Fibroblast of skin of left quadriceps (primary cell): ENCODE measurements at places on chromosomes 7 and 10.

- no peak for DNase-seq
Measured at GRCh38 chr10:110475722-110476515, 21.8 kb upstream of the DUSP5 start.

DNA sequence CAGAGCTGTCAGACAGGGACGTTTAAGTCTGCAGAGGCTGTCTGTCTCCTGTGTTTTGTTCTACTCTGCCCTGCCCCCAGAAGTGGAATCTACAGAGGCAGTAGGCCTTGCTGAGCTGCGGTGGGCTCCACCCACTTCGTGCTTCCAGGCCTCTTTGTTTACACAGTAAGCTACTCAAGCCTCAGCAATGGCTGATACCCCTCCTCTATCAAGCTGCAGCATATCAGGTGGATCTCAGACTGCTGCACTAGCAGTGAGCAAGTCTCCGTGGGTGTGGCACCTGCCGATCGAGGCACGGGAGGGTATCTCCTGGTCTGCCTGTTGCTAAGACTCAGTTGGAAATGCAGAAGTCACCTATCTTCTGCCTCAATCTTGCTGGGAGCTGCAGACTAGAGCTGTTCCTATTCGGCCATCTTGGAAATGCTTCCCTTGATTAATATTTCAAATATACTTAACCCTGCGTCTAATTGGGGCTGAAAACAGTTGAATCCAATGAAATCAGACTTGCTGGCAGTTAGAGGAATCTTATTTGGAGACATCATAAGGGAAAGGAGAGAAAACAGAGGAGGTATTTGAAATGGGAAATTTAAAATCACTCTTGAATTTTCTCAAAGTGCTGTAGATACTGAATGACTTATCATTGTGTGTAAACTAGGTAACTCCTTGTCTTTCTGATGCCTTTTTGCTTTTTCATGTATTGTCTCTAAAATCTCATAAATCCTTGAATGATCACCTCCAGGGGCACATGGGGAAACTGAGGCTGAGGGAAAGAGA is 13.8 kb upstream of the CYP3A5 start:
- DNase-seq: no peak

DNA sequence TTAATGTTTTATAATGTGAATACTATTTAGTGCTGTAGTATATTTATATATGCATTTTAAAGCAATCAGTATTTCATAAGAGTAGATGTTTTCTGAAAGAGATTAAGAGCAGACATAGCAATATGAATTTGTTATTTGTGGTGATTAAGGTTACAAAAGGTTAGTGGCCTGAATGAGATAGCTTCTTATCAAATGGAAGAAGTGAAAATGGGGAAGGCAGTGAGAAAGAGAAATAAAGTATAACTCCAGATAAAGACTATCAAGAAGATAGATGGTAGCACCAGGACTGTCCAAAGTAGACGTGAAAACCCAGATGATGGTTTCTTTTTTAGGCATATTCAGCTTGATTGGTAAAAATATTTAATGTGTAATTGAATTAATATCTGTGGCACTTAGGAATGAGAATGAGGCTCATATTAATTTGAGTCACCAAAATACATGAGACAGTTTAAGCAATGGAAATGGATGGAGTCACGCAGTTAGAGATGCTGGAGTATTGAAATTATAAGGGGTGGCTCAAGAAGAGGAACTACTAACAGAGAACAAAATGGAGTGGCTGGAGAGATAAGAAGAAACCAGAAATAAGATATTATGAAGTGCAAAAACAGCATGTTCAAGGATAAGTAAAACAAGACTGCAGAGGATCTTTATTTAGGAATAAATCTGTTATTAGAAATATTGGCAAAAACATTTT is 288.0 kb upstream of the SEMA3C start:
- no peak for DNase-seq

GRCh38 chr10:33335801-33336581 is 1.5 kb upstream of the NRP1 start:
- no peak for DNase-seq

- DNase-seq: no peak
Measured at GRCh38 chr10:6053303-6053702, 8.9 kb downstream of the IL2RA start.

DNA sequence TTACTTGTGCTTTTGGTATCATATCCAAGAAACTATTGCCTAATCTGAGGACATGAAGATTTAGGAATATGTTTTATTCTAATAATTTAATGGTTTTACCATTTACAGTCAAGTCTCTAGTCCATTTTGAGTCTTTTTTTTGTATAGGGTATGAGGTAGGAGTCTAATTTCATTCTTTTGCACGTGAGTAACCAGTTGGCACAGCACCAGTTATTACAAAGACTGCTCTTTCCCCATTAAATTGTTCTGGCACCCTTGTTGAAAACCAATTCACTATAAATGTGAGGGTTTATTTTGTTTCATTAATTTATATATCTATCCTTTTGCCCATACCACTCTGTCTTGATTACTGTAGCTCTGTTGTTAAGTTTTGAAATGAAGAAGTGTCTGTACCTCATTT is 381.6 kb downstream of the SUGCT start:
- no peak for DNase-seq

GRCh38 chr7:73515178-73515577 is 6.9 kb downstream of the BAZ1B start:
- no peak for DNase-seq

GRCh38 chr10:98076086-98076485 is 45.7 kb upstream of the CRTAC1 start:
- DNase-seq: no peak

GRCh38 chr7:38316733-38317360 is 43.4 kb upstream of the TARP start:
- DNase-seq: no peak

GRCh38 chr7:84187087-84187805 is 7.3 kb downstream of the SEMA3A start:
- DNase-seq: no peak

- DNase-seq: no peak
Measured at GRCh38 chr7:157467496-157468212, 130.8 kb downstream of the DNAJB6 start.

GRCh38 chr10:46530249-46531186 is 25.9 kb downstream of the GPRIN2 start:
- peak; percentile 96 for DNase-seq

GRCh38 chr7:103048833-103049232 is 25.8 kb downstream of the FBXL13 start:
- DNase-seq: no peak

GRCh38 chr7:66950763-66951162 is 29.7 kb downstream of the TMEM248 start:
- DNase-seq: no peak

DNA sequence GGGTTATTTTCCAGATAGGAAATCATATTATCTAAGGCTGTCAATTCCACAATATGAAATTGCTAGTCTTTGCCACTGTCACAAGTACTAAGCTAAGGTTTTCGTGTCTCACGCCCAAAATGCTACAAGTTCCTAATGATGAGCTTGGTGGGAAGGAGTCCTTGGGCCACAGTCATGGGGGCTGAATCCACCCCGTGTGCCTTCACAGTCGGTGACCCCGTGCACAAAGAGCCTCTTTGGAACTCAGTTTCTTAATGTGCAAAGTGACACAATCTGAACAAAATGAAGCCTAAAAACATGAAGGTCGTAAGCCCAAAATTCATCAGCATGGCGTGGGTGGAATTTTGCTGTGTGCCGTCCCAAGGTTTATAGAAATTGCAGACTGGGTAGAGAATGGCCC is 337.0 kb upstream of the GALNT17 start:
- no peak for DNase-seq

DNA sequence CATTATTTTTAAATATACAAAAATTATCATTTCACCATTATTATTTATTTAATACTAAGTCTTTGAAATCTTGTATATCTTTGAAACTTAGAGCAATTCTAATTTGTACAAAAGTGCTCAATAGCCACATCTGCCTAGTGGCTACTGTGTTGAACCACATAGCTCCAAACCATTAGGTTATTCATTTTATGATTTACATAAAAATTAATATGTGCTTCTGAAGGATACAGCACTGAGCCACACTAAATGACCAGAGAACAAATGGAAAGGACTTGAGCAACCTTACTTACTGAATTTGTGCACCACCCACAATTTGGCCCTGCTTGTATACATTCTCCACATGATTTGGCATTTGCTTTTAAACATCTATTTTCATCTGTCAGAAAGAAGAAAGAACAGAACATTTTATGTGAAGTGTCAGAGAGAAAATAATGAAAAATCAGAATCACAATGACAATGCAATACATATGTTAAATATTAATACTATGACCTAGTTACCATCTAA is 25.8 kb downstream of the ITGB1 start:
- no peak for DNase-seq

DNA sequence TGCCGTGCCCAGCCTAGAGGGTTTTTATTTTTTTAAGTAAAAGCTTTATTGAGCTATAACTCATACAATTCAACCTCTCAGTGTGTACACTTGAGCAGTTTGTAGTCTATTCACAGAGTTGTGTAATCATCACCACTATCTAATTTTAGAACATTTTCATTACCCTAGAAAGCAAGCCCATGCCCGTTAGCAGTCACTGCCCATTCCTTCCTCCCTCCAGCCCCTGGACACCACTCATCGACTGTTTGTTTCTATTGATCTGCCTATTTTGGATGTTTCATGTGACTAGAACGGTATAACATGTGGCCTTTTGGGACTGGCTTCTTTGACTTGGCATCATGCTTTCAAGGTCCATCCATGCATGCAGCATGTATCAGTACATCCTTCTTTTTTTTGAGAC is 25.7 kb upstream of the SEC61A2 start:
- no peak for DNase-seq

DNA sequence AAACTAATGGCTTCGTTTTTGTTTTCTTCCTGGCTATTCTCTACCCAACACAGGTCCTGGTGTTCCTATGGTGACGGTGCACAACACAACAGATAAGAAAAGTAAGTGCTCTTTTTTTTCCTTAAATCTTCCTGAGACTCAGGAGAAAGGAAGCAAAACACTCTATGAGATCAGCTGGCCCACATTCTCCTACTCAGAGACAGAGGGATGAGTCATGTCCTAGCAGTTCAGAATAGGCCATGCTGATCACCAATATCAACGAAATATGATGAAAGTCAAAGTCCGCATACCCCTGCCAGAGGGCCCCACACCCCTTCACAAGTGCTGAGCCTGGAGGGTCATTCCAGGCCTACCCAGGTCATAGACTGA is 149.2 kb downstream of the PAXIP1 start:
- no peak for DNase-seq

- DNase-seq: peak; percentile 23
Measured at GRCh38 chr10:78441694-78442093, 408.0 kb downstream of the RPS24 start.

DNA sequence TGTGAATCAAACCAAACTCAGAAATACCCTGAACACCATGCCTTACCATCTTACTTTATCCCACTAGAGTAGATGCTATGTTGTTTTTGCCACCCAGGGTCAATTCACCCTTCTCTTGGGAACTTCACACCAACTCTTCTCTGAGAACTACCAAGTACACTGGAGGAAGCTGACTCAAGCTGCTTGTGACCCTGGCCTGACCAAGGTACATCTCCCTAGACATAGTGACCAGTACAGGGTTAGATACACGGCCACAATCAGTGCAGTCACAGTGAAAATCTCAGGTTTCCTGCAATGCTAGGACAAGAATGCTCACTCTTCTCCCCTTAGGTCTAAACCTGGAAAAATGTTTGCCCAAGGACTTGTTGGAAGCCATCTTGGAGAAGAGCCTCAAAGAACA is 31.8 kb downstream of the EZH2 start:
- DNase-seq: no peak

DNA sequence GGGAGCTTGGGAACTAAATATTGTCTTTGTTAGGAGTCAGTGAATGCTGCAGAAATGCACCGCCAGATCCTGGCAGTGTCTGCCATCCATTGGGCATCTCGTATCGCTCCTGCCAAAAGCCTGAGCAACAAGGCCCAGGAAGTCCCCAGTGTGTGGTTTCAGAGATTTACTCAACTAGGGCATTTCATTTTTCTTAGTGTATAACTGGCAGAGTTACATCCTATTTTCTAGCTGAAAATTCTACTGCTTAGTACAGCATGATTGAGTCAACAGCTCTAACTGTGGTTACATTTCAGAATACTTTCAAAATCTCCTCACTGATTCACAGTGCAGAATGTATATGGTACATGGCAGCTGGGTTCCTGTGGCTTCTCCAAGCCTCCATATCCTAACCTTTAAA is 95.8 kb upstream of the CREB5 start:
- no peak for DNase-seq

GRCh38 chr10:85448716-85449115 is 917.9 kb downstream of the GRID1 start:
- DNase-seq: no peak

DNA sequence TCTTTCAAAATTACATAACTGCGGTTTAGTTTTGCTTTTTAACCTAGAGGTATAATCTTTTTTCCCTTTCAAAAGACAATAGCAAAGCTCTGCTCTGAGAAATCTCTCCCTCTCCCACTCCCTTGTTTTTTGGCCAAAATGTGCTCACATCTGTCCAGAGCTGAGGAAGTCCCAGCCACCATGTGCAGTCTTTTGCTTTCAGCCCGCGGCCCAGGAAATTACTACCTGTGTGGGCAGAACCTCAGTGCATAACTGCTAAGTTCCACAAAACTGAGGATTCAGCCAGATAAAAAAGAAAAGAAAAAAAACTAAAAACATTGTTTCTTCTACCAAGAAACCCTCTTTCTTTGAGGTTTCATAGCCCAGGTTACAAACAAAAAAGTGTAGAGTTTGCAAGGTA is 115.0 kb upstream of the HGF start:
- DNase-seq: no peak

DNA sequence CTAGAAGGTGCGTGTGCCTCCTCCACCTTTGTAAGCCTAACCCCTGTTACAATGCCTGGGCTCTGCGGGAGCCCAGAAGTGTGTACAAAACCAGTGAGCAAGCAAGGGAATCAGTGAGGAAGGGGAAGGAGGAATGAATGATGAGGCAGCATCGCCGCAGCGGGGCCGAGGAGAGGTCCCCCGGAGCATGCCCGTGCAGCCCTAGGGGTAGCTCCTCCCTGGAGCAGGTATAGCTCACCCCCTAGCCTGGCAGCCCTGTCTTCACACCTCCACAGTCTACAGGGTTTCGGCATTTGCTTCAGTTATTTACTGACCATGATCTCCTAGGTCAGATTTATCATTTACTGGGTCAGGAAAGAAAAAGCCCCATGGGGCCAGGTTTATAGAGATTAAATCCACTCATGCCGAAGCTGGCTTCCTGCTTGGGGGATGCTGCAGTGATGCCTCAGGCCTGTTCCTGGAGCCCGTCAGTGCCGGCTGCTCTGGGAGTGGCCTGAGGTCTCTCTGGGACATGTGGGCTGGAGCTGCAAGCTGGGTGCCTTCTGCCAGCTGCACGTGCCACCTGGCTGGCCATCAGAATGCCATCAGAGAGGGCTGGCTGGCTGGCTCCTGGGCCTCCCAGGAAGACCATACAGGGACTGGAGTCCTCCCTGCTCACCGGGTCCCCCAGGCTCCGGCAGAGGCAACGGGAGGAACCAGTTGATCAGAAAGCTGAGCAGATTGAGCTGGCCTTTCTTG is 138.9 kb downstream of the GRK5 start:
- DNase-seq: no peak

GRCh38 chr7:137446025-137446424 is 102.5 kb upstream of the PTN start:
- peak; percentile 20 for DNase-seq
